Sigmoid colon (tissue), 7 donors: ENCODE measurements at places on chromosomes 2 and 18.

- H3K36me3 ChIP-seq, result no peaks in the 10 kb centered on the region
- H3K4me1 ChIP-seq, result peaks cover 6% of the 10 kb centered on the region
- DNase-seq, result no peak
- no peak overlapping the region for H3K27ac ChIP-seq
- H3K27me3 ChIP-seq, result peaks cover 7% of the 10 kb centered on the region
Measured at GRCh38 chr2:96502891-96503636, 2.1 kb downstream of the NEURL3 start.

GRCh38 chr18:7117390-7118355 is at the start of gene LAMA1:
LAMA1 (minus strand) TSS chr18:7117797; CDS start chr18:7117720, 77 bp downstream.
- no peaks in the 10 kb centered on the region for H3K36me3 ChIP-seq
- H3K4me1 ChIP-seq, result peaks cover 21% of the 10 kb centered on the region
- H3K27me3 ChIP-seq, result peaks cover 42% of the 10 kb centered on the region
- DNase-seq, result no peak
- H3K27ac ChIP-seq, result no peak within 1 kb of the TSS
- peak within 1 kb of the TSS; percentile 45 for H3K4me3 ChIP-seq

- H3K4me3 ChIP-seq, result no peak overlapping the region
- no peak for DNase-seq
- no peaks in the 10 kb centered on the region for H3K36me3 ChIP-seq
- H3K27ac ChIP-seq, result no peak overlapping the region
- no peaks in the 10 kb centered on the region for H3K4me1 ChIP-seq
- no peaks in the 10 kb centered on the region for H3K27me3 ChIP-seq
Measured at GRCh38 chr2:79393107-79393685, 119.7 kb upstream of the CTNNA2 start.

DNA sequence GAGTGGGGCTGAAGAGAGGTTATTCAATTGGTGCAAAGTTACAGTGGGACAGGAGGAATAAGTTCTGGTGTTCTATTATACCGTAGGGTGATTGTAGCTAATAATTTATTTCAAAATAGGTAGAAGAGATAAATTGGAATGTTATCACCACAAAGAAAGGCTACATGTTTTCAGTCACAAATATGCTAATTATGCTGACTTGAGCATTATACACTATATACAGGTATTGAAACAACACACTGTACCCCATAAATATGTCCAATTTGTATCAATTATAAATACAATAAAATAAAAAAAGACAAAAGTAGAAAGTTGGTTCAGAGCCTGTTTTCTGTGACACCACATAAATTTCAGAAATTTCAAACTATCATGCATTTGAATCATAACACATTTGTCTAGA is 97.7 kb downstream of the CDH19 start:
- no peaks in the 10 kb centered on the region for H3K4me1 ChIP-seq
- no peaks in the 10 kb centered on the region for H3K27me3 ChIP-seq
- no peaks in the 10 kb centered on the region for H3K36me3 ChIP-seq
- no peak overlapping the region for H3K4me3 ChIP-seq

DNA sequence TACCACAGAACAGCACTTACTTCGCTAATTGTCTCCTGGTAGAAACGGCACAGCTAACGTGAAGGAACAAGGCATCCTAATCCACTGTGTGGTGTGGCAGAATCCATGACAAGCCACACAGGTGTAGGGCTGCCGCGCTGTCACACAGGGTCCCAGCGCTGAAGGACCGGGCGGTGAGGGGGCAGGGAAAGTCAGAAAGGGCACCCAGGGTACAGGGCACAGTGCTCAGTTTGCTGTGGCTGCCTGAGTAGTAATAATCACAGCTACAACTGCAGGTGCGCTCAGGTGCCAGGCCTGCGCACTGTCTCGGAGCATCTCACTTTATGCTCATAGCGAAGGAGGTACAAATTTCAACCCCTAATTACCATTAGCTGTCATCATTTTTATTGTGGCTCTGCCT is 55.2 kb upstream of the CAB39 start:
- H3K4me1 ChIP-seq, result no peaks in the 10 kb centered on the region
- no peak overlapping the region for H3K27ac ChIP-seq
- no peak overlapping the region for H3K4me3 ChIP-seq
- H3K27me3 ChIP-seq, result no peaks in the 10 kb centered on the region
- H3K36me3 ChIP-seq, result no peaks in the 10 kb centered on the region

DNA sequence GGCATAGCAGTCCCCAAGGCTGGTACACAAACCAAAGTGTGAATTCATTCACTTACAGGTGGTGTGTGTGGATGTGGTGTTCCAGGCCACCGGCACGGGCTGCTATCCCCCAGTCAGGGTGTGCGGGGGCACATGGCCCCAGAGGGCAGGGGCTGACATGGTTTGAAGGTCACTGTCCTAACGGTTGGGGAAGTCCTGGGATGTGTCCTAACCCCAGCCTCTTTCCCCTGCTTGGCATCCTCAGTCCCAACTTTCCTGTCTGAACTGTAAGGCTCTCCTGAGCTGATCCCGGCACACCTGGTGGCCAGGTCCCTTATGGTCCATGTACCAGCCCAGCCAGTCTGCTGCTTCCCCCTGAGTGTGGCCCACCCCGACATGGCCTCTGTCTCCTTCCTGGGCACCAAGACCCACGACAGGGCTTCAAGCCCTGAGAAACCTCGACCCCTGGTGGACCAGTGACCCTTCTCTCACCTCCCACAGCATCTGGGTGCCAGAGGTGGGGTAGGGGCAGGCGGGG is 2.4 kb upstream of the TMEM185B start:
- H3K27me3 ChIP-seq, result no peaks in the 10 kb centered on the region
- peak; percentile 49 for DNase-seq
- H3K4me3 ChIP-seq, result no peak overlapping the region
- no peak overlapping the region for H3K27ac ChIP-seq

DNA sequence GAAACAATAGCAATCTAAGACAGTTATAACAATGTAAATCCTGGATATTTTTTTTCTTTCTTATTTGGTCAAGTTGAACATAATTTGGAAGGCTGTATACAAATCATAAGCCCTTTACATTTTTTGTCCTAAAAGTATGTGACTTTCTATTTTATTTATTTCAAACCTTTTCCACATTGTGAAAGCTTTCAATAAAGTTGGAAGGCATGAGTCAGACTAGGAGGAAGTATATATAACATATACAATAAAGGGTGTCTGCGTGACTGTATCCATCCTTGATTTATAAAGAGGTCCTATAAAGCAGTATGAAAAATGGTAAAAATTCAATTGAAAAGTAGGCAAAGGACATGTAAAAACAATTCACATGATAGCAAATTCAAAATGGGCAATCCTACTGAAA is 44.4 kb downstream of the CRACDL start:
- no peaks in the 10 kb centered on the region for H3K27me3 ChIP-seq
- H3K36me3 ChIP-seq, result no peaks in the 10 kb centered on the region
- no peaks in the 10 kb centered on the region for H3K4me1 ChIP-seq
- DNase-seq, result no peak
- no peak overlapping the region for H3K27ac ChIP-seq

DNA sequence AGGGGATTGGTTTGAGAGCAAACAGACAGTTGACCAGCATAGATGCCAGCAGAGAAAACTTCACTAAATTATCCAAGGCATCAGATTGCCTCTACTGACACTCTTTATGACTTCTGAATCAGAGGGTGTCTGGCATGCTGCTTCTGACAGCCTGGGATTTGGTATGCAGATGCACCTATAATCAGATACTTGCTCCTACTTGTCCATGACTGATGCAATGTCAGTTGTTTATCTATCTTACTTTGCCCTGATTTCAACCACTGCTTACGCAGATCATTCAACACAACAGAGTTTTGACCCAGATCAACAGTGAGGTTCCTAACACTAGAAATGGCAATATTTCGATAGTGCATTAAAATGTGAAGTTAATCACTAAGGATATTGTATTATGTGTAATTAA is 22.6 kb upstream of the CALCRL start:
- no peak overlapping the region for H3K27ac ChIP-seq
- no peaks in the 10 kb centered on the region for H3K36me3 ChIP-seq
- no peak overlapping the region for H3K4me3 ChIP-seq
- no peak for DNase-seq
- H3K27me3 ChIP-seq, result no peaks in the 10 kb centered on the region

DNA sequence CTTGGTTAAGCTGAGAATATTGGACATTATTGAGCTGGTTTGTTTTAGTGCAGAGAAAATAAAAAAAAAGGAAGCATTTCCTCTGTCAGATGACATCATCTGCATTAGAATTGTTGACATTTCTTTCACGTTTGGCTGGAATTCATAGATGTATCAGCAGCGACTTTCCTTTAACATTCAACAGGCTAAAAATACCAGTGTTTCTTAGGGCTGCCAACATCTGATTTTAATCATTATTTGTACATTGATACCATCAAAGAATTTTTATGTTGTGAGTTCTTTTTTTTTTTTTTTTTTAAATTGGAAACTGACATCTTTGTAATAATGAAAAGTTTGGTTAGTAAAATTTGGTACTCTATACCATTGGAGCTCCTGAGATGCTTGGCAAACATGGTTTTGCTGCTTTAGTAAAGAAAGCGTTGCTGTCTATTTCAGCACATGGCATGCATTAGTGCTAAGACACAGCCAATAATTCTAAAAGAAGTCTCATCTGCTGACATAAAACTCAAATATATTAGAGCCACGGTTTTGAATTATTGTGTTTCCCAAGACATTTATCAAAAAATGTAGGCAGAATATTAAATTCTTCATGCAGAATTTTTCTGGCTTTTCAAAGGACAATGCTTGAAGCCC is 33.6 kb downstream of the GTF2A1L start:
- H3K4me3 ChIP-seq, result no peak overlapping the region
- H3K36me3 ChIP-seq, result no peaks in the 10 kb centered on the region
- H3K27ac ChIP-seq, result no peak overlapping the region
- DNase-seq, result no peak
